Uterus (tissue), 4 donors: ENCODE measurements at places on chromosomes 6 and 20. TPM values are rescaled to one million over a fixed set of nuclear protein-coding genes. Genes with fewer than 3 reads are reported as not detected.

GRCh38 chr6:35311390-35312075, 13.9 kb downstream of the DEF6 start:
- DNase-seq, result no peak

PPP1R3G gene
- 2.6 TPM for total RNA-seq

- DNase-seq, result no peak
Measured at GRCh38 chr6:50713226-50713625, at the start of gene TFAP2D. Gene TFAP2D (plus strand): TSS chr6:50713526. CDS start chr6:50714056, 530 bp downstream.

TFAP2D gene
- total RNA-seq, result not detected

GHRH gene
- total RNA-seq, result not detected

DNA sequence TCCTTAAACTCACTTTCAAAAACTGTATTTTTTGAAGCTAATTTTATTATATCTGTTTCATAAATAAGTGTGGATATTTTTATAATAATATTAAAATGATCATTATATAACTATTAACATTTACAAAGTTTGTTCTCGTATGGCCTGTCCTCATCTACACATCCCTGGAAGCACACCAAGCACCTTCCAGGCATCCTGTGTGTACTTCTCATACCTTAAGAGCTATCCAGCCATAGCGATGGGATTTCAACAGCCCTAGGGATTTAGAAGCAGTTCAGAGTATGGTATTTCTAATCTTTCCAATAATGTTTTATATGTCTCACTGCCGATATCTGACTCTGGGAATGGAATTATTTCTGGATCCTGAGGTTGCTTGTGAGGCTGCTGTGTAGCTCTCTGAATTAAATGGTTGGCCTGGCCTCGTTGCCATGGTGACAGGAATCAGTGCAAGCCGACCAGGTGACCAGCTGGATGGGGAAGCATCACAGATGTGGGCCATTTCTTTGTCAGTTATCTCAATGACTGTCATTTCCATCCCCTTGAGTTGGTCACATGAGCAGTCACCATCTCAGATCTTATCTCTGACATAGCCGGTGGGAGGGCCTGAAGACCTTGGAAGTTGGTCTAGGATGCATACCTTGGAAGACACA, 265.2 kb upstream of the RIN2 start:
- no peak for DNase-seq

RNGTT gene
- total RNA-seq, result 14.7 TPM

GRCh38 chr6:69064226-69064625, 429.1 kb downstream of the ADGRB3 start:
- DNase-seq, result no peak

DNA sequence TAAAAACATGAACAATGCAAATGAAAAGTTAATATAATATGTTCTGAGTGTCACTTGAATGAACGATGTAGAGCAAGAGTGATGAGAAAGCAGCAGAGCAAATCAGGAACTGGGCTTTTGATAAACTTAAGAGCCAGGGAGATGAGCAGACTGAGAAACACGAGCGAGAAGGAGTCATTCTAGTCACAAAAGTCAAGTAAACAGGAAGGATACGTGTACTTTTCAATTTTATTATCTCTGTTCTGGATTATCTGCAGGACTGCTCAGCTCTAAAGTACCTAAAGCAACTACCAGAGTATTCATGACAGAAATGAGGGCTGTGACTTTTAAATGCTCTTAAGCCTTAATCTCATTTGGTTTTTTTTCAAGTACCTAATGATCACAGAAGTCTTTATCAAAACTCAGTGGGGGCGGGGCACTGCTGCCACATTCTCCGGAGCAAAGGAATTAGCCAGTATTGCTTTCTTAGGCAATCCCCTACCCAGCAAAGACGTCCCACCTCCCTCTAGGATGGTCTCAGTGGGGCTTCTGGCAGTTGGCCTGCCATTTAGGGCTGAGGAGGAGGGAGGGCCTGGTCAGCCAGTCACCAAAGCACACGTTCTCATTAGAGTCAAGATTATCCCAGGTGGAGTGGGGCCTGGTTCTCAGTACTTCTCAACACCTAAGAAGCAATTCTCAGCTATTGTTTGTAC, 8.6 kb downstream of the MAN1A1 start:
- DNase-seq, result no peak

GRCh38 chr6:163962627-163963117, 548.2 kb downstream of the QKI start:
- no peak for DNase-seq

GRCh38 chr6:114007516-114007915, 36.6 kb upstream of the HDAC2 start:
- DNase-seq, result no peak

DNA sequence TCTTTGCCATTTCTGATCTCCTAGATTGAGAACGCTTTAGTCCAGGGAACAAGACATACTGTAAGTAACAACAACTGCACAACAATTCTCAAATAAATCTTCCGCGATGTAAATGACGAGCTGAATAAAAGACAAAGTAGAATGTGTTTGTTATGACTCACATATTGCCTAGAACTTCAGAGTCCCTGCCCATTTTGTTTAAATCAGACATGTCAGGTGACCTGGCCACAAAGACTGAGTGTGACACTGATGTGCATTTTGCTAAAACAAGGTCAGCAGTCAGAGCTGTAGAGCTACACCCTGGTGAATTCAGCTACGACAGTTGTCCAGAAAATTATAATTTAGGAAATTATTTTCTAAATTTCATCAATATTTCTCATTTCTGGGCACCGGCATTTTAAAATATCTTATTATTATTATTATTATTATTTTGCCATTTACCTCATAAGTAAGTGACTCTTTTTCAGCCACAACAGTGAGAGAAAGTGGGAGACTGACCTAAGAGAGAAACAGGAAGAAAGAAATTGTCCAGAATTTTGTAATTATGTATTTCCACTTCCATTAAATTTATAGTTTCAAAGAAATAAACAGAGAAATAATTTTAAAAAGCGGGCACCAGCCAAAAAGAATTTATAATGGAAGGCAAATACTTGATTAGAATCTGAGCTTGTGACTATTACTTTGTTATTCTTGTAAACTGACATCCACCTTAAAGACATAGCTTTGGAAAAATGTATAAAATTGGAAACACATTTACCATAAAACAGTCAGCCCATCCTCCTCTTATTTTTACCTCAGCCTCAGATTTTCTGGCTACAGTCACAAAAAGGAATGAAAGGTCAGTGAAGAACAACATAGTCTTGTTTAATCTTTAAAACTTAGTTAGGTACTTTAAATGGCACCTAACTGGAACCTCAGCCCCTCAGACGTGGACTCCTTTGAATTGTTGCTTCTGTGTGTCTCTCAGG, 157.0 kb upstream of the CITED2 start:
- no peak for DNase-seq
